ENCODE measurements at places on chromosomes 11 and 22.

GRCh38 chr11:68798221-68798813 is 43.4 kb downstream of the CPT1A start:
- no peak for DNase-seq

DNA sequence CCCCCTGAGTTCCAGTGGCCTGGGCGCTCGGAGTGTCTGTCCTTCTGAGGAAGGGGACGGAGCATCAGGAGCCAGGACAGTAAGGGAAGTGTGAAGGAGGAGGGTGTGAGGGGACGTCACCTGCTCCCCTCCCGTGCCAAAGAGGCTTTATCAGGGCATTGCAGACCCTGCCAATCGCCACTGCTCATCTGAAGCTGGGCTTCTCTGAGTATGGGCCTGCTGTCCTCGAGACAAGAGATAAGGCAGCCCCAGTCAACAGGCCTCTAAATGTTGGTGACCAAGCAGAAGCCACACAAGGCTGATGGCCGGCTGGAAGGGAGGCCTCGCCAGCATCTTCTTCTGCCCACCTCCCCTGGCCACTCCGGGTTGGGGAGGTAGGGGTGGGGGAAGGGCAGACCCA is 29.8 kb downstream of the LIF start:
- no peak for DNase-seq

- no peak for DNase-seq
Observed at GRCh38 chr11:123195188-123196059, at the start of gene CLMP. Gene CLMP, minus strand, starts transcription at chr11:123195248. Its CDS starts 308 bp downstream, at chr11:123194940.

GRCh38 chr11:69984457-69985261 is 93.5 kb upstream of the ANO1 start:
- DNase-seq = no peak

GRCh38 chr11:45926536-45927331 is 4.3 kb downstream of the LARGE2 start:
- DNase-seq = no peak

GRCh38 chr11:126810776-126811175 is 189.8 kb downstream of the KIRREL3 start:
- DNase-seq = no peak

GRCh38 chr11:119179983-119180382 is 5.3 kb upstream of the NHERF4 start:
- DNase-seq = peak; percentile 81

DNA sequence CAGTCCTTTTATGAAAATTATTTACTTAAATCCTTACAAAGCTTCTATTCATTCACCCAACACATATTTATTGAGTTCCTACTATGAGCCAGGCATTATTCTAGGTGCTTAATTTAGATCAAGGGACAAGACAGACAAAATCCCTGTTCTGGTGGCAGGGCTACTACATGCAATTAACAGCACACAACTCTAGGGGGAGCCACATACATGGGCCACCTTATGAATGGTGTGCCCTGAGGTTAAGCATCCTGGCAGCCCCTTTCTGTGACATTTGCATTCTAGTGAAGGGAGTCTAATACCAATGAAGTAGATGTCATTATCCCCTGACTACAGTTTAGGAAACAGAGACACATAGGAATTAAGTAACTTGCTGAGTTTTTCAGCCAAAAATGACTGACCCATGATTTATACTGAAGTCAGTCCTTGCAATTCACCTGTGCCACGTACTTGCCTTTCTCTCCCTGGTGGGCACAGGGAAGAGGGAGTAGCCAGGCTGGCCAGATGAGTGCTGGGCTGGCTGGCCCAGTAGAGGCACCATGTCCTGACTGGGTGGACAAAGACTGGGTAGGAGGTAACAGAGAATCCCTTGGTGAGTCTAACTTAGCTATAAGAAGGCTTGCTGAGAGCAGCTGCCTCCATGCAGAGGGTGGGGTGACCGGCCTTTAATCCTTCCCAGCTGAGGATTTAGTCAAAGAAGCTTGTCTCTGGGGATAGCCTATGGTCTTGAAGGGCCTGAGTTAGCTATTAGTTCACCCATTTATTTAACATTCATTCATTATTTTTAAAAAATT is 52.0 kb upstream of the ELF5 start:
- DNase-seq = no peak

- DNase-seq = no peak
Observed at GRCh38 chr11:118104491-118104890, 17.7 kb upstream of the SMIM35 start.

GRCh38 chr11:92180226-92180625 is 44.4 kb upstream of the FAT3 start:
- no peak for DNase-seq

DNA sequence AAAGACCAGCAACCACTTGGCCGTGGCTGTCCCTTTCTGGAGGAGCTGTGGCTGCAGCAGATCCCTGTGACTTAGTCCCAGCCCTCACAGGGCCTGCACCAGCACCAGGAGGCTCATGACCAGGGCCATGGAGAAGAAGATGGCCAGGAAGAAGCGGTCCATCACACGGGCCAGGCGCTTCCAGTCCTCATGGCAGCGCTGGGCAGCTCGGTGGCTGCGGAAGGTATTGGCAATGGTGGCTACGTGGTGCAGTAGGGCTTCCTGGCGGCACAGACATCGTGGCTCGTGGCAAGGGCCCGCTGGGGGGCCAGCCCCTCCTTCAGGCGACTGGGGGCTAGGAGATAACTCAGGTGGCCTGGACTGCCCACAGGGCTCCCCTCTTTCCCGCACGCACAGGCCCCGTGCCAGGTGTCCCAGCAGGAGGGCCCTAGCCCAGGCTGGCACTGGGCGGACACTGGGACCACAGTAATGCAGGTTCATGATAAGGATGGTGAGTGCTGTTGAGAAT is 5.1 kb downstream of the CHRNA10 start:
- DNase-seq = no peak

DNA sequence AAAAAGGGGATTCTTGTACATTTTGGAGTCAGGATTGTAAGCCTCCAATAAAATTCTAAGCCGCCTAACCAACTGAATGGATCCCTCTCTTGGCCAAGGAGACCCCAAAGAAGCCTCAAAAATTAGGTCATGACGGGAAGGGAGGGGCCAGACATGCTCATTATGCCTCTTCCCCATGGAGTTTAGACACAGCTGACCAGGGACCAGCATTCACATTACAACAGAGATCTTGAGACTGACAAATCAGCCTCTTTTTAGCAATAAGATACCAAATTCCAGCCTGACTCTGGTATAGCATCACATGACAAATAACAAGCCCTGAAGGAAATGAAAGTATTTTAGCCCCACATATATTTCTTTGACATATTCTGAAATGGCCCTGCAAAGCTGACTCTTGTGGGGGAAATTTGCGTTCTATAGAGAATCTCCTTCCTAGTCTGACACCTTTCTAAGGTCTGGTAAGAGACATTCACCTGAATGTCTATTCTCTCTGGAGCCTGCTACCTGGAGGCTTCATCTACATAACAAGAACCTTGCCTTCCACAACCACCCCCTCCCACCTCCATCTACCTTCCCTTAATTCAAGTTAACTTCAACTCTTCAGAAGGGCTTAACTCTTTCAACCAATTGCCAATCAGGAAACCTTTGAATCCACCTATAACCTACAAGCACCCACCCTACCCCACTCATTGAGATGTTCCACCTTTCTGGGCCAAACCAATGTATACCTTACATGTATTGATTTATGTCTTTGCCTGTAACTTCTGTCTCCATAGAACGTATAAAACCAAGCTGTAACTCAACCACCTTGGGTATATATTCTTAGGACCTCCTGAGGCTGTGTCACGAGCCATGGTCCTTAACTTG is 10.3 kb downstream of the GAL start:
- no peak for DNase-seq

DNA sequence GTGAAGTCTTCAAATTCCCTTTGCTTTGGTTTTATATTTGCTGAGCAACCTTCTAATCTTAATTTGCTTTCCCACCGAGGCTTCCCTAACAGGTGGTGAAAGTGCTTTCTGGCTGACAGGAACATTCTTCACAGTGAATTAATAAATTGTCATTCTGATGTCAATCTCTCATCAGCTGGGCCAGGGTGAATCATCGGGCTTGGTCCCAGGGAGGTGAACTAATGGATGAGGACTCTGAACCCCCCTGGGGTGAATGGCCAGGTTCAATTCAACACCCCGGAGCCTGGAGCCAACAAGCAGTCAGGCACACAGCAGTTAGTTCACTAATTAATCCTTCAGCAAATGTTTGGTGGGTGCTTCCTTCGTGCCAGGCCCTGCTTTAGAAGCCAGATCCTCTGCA is 155.4 kb upstream of the PDGFD start:
- DNase-seq = no peak

DNA sequence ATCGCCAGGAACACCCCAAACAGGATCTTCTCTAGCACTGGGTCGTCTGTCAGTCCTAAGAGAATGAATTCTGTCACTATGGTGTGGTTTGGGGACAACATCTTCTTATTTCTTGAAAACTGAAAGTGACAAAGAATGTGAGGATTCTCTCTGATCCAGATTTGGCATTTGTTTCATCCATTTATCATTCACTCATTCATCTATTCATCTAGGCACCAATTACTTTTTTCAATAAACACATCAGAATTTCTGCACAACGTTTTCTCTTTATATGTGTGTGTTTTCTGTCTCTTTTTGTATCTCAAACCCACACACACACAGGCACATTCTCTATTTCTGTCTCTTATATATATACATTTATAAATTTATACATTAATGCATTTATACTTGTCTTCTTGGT is at the start of gene OR5M10:
TSS of gene OR5M10 (minus strand) at position 101 of the 400 bp plus-strand sequence. CDS start at position 101, 0 bp downstream.
- DNase-seq = no peak

DNA sequence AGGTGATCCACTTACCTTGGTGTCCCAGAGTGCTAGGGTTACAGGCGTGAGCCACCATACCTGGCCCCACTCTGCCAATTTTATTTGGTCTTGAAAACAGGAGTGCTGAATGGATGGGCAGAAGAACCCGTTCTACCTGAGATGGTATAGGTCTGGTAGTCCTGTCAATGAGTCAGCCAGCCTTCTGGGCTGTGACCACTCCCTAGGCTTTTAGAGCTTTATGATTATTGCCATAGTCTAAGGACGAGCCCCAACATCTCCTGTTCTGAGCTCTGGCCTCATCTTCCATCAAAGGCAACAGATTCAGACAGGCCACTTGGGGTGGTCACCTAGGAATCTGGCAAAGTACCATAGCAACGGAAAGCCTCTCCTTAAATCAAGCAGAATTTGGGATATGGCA is 11.5 kb downstream of the ZDHHC5 start:
- no peak for DNase-seq

- no peak for DNase-seq
Observed at GRCh38 chr11:10414659-10415058, 40.4 kb upstream of the AMPD3 start.

GRCh38 chr11:116895048-116895757 is 57.8 kb upstream of the APOA1 start:
- DNase-seq = no peak

- DNase-seq = no peak
Observed at GRCh38 chr11:74950374-74950969, 1.4 kb downstream of the SPCS2 start.

DNA sequence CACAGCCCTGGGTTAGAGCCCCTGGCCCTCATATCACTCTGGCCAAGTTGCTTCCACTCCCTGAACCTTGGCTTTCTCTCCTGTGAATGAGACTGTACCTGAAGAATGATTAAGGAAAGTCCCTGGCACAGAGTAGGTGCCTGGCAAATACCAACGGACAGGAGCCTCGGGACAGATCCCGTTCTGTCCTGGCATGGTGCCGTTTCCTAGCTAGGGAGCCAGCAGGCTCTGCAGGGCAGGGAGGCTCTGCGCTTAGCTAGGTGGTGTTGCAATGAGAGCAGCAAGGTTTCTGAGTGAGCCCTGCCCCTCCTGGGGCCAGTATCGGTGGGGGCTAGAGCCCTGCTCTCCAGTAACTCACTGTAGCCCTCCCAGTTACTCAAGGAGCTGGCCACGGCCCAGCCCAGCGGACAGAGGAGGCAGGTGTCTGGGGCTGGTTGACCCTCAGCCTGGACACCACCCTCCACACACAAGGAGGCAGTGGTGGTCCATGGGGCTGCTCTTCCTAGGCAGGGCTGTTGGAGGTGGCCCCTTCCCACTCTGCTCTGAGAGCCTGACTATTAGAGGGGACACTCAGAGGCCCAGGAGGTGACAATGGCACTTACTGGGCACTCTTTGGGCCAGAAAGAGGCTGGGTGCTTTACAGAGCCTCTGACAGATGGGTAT is 74.4 kb downstream of the NFAM1 start:
- no peak for DNase-seq

GRCh38 chr11:85746670-85747069 is 60.7 kb upstream of the CCDC89 start:
- DNase-seq = no peak

DNA sequence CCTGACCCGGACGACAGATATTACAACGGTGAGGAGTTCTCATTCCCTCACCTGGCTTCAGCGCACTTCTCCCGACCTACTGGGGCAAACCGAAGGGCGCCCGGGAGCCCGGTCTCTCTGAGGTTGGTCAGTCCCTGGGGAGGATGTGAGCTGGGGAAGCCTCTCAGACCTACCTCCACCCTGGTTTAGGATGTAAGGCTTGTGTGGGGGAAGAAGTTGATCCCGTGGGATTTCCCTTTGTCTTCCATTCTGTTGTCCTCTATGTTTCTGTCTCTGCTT is 12.3 kb downstream of the ROBO3 start:
- no peak for DNase-seq

DNA sequence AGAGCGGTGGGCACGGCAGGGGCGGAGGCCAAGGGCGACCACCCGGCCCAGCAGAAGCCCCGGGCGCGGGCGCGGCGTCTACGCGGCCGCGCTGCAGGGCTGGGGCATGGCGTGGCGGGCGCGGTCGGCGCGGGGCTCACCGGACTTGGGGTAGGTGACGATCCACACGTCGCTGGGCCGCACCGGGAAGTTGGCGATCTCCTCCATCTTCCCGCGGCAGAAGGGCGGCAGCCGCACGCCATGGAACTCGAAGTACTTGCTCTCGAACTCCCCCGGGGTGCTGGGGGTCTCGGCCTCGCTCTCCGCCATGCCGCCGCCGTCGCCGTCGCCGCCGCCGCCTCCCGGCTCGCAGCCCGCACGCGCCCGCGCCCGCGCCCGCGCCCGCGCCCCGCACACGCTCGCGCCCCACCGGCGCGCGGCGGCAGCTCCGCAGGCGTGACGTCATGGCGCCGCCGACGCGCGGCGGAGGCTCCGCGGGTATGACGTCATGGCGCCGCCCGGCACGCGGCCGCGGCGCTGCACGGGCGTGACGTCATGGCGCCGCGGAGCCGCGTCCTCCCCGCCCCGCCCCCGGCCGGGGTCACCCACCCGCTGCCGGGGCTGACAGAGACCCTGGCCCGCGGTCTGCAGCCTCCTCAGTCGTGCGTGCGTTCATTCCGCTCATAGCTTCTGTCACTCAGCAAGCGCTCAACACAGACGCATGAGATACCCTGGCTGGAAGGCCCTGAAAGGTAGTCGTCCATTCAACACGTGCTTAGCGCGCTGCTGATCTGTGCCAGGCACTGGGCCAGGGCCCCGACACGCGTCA is at the start of gene SULT4A1:
TSS of gene SULT4A1 (minus strand) at position 440 of the 808 bp plus-strand sequence. CDS start at position 309, 131 bp downstream.
- peak; percentile 72 for DNase-seq
